ENCODE measurements at places on chromosomes 16 and 17.

- peak; percentile 72 for DNase-seq
Observed at GRCh38 chr16:28543072-28543471, 4.3 kb upstream of the NUPR1 start.

DNA sequence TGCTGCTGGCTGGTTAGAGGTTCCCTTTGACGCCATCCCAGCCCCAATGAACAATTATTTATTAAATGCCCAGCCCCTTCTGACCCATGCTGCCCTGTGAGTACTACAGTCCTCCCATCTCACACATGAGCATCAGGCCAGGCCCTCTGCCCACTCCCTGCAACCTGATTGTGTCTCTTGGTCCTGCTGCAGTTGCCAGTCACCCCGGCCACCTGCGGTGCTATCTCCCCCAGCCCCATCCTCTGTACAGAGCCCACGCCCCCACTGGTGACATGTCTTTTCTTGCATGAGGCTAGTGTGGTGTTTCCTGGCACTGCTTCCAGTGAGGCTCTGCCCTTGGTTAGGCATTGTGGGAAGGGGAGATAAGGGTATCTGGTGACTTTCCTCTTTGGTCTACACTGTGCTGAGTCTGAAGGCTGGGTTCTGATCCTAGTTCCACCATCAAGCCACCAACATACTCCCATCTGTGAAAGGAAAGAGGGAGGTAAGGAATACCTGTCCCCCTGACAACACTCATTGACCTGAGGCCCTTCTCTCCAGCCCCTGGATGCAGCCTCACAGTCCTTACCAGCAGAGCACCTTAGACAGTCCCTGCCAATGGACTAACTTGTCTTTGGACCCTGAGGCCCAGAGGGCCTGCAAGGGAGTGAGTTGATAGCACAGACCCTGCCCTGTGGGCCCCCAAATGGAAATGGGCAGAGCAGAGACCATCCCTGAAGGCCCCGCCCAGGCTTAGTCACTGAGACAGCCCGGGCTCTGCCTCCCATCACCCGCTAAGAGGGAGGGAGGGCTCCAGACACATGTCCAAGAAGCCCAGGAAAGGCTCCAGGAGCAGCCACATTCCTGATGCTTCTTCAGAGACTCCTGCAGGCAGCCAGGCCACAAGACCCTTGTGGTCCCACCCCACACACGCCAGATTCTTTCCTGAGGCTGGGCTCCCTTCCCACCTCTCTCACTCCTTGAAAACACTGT is 11.3 kb downstream of the CX3CL1 start:
- no peak for DNase-seq

DNA sequence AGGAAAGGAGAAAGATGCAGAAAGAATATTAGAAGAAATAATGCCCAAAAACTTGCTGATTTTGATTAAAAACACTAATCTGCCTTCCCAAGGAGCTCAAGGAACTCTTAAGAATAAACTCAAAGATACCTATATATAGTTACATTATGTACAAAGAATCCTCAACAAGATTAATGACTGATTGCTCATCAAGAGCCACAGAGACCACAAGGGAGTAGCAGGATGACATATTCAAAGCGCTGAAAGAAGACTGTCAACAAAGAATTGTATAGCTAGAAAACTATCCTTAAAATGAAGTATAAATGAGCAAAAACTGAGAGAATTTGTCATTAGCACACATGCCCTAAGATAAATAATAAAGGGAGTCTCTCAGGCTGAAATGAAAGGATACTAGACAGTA is 6.2 kb downstream of the LPCAT2 start:
- no peak for DNase-seq

- DNase-seq = no peak
Observed at GRCh38 chr17:28744104-28744971, 527 bp downstream of the TRAF4 start.

GRCh38 chr17:75601057-75601987 is 13.7 kb downstream of the MYO15B start:
- DNase-seq = no peak

- DNase-seq = peak; percentile 48
Observed at GRCh38 chr16:15642557-15643047, 352 bp downstream of the MARF1 start.

DNA sequence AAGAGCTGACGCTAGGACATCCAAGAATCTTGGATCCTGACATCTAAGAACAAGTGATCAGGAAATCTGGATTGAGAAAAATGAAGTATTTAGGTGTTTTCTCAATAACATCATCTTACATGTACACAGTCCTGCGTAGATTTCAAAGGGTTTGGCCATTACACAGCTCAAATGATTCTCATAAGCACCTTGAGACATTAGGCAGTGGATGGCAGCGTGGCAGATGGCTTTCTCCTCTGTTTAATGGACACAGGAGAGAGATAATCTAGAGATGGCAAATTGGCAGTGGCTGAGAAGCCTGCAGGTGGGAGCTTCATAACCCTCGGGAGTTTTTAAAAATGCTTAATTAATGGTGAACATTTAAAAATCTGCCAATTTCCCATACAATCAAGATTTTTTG is 137.5 kb downstream of the ZFHX3 start:
- DNase-seq = no peak

GRCh38 chr16:74998481-74999218 is at the start of gene ZNRF1:
TSS of gene ZNRF1 (plus strand) at chr16:74999024. CDS start at chr16:74999672, 648 bp downstream.
- DNase-seq = peak; percentile 49

DNA sequence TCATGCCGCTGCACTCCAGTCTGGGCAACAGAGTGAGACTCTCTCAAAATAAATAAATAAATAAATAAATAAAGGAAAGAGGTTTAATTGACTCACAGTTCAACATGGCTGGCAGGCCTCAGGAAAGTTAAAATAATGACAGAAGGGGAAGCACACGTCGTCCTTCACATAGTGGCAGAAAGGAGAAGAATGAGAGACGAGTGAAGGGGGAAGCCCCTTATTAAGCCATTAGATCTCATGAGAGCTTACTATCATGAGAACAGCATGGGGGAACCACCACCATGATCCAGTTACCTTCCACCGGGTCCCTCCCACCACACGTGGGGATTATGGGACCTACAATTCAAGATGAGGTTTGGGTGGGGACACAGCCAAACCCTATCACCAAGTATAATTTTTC is 54.5 kb downstream of the PAFAH1B1 start:
- no peak for DNase-seq

DNA sequence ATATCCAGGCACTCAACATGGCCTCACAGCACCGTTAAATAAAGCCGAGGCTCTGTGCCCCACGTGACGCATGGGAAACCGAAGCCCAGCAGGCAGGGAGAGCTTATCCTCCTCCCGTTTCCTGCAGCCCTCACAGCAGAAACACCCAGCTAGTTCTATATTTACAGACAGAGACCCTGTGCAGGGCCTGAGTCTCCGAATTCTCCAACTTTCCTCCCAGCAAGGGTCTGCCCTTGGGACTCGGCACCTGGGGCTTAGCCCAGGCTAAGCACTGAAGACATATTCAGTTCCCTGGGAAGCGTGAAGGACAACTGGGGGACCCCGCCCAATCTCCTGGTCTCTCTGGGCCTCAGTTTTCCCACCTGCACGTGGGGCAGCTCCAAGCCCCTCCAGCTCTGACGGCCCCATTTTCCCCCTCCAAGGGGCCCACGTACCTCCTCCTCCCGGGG is 29.2 kb downstream of the TRPV3 start:
- DNase-seq = no peak

- DNase-seq = no peak
Observed at GRCh38 chr17:47304186-47304585, 19.6 kb upstream of the EFCAB13 start.

DNA sequence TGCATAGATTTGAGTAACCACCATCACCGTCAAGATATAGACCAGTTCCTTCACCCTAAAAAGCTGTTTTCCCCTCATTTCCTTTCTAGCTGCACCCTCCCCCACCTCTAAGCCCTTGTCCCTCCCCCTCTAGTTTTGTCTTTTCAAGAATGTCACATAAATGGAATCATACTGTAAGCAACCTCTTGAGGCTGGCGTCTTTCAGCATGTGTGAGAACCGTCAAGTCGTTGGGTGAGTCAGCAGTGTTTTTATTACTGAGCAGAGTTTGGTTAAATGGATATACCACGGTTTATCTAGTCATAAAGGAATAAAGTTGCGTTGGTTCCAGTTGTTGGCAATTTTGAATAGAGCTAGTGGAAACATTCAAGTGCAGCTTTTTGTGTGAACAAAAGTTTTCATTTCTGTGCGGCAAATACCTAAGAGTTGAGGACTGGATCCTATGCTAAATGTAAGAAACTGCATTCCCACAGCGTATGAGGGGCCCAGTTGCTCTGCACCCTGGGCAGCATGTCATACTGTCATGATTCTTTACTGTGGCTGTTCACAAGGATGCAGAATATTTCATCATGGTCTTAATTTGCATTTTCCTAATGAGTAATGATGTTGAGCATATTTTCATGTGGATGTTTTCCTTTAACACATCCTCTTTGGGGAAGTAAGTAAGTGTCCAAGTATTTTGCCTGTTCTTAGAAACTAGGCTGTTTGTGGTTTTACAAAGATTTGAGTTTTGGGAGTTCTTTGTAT is 264.3 kb downstream of the CPPED1 start:
- DNase-seq = peak; percentile 18

GRCh38 chr16:29899516-29900101 is at the start of gene SEZ6L2:
TSS of gene SEZ6L2 (minus strand) at chr16:29899550. CDS start at chr16:29899019, 531 bp downstream.
- DNase-seq = peak; percentile 89

- DNase-seq = no peak
Observed at GRCh38 chr16:5461141-5461540, 363.5 kb upstream of the EEF2KMT start.

- no peak for DNase-seq
Observed at GRCh38 chr16:79069633-79070032, 530.9 kb downstream of the MAF start.

DNA sequence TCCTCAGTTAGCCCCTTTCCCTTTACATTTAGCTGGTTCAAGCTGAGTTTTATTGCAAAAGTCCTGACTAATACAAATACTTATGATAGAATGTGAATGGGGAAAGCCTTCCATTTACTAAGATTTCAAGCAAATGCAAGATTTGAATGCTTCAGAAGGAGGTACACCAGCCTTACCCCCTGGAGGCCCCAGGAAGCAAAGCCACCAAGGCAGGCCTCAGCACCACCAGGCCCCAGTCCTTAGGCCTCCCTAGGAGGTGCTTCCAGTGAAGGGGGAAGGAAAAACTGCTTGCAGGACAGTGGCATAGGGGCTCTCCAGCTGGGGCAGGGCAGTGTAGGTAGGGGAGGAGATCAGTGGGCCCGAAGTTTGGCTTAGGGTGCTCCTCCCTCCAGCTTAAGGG is 7.3 kb upstream of the PRPSAP2 start:
- DNase-seq = no peak

DNA sequence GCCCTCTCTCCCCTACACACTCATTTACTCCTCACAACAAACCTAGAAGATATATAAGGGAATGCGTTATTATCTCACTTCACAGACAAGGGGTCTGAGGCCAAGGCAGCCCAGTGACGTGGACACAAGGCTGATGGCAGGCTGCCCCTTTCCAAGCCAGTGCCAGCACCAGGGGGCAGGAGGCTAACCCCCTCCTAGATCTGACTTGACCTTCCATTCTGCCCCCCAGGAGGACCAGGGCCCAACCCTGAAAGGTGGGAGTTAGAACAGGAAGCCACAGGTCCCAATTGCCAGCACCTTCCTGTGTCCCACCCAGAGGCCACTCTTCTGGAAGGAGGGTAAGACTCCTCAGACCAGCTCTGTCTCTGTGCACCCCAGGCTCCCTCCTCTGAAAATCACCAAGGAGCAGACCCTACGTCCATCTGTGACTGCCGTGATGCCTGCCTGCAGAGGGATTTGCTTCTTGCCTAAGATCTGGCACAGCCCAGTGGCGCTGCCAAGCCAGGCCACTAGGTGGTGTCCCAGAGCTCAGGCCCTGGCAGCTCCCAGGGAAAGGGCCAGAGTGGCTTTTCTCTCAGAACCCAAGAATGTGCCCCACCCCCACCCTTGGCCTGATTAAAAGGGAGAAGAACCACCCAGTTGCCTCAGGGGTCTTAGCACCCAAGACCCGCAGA is 42.4 kb upstream of the MRPS23 start:
- DNase-seq = peak; percentile 39

DNA sequence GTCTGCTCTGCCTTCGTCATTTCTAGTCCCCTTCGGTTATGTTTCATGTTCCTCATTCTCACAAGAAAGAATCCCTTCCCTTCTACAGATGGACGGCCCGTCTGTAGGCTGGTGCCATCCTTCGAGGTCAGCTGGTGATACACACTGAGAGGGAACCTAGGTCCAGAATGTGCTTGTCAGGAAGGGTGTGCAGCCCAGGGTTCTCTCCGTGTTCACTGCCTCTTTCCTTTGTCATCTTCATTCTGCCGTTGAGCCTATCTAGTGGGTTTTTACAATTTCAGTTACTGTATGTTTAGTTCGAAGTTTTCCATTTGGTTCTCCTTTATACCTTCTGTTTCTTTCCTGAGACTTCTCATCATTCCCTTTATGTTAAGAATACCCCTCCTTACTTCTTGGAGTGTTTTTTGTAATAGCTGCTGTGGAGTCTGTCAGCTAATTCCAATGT is 18.9 kb downstream of the KIAA0513 start:
- no peak for DNase-seq

DNA sequence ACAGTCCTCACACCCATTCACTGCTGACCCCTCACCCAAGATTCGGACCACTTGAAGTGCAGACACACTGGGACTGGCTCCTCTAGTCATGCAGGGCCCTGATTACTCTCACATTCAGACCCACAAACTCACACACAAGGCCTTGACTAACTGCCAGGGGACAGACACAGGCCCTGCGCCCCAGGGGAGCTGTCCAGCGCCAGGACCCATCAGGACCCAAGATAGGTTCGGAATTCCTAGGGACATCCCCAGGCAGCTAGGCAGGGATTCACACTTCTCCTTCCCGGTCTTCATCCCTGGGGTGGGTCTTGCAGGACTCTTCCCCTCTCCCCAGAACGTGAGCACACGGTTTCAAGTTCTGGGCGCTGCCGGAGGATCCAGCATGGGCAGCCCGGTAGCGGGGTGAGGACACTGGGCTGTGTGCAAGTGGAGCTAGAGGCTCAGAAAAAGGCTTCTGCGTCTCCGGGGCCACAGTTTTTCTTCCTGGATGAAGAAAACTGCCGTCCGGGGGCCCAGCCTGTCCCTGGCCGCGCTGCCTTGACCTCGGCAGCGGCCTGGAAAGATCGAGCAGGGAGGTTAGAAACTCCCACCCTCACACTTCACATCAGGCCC is 1.6 kb downstream of the SEZ6 start:
- DNase-seq = no peak

GRCh38 chr16:88405216-88406060 is 22.7 kb downstream of the ZNF469 start:
- DNase-seq = no peak

- no peak for DNase-seq
Observed at GRCh38 chr16:56916571-56917403, 15.2 kb upstream of the HERPUD1 start.

GRCh38 chr16:11624636-11625607 is 38.2 kb upstream of the LITAF start:
- no peak for DNase-seq

GRCh38 chr16:21264571-21265036 is 13.5 kb downstream of the CRYM start:
- no peak for DNase-seq

GRCh38 chr17:78289802-78290363 is 58.5 kb downstream of the TMEM235 start:
- DNase-seq = peak; percentile 61

- DNase-seq = no peak
Observed at GRCh38 chr17:5509482-5509881, 23.1 kb downstream of the MIS12 start.
